Regular cardiac myocyte (primary cell): ENCODE measurements at places on chromosomes 4 and X. TPM values are rescaled to one million over a fixed set of nuclear protein-coding genes. Genes with fewer than 3 reads are reported as not detected.

Gene PPEF2
- total RNA-seq = 0.19 TPM in 1 of 2 replicates, not detected in the other

Gene DCUN1D4
- 41.6 and 48.5 TPM in 2 replicates for total RNA-seq

Gene ABRAXAS1
- 9.2 and 14.1 TPM in 2 replicates for total RNA-seq

Gene ARMCX5
- 11.5 and 17.5 TPM in 2 replicates for total RNA-seq

Gene SLC6A14
- total RNA-seq = not detected in 2 replicates

Gene CLDN22
- not detected in 2 replicates for total RNA-seq

Gene COX7B2
- not detected in 2 replicates for total RNA-seq

Gene CHRNA9
- not detected in 2 replicates for total RNA-seq

Gene ZMAT1
- 0.38 and 2.0 TPM in 2 replicates for total RNA-seq

Gene SPIN2A
- total RNA-seq = 0.28 and 0.38 TPM in 2 replicates

Gene SPANXA2
- total RNA-seq = not detected in 2 replicates

Gene FGB
- total RNA-seq = not detected in 2 replicates

Gene SYTL5
- 0.58 and 1.4 TPM in 2 replicates for total RNA-seq

Gene CLDN2
- total RNA-seq = under 0.01 TPM in 2 replicates

Gene TMEM31
- not detected in 2 replicates for total RNA-seq

Gene DSPP
- not detected in 2 replicates for total RNA-seq

Gene EXOC1
- 39.9 and 50.7 TPM in 2 replicates for total RNA-seq

Gene ZAR1
- total RNA-seq = not detected in 2 replicates

Gene HTN1
- total RNA-seq = not detected in 2 replicates

Gene SLC10A6
- not detected in 2 replicates for total RNA-seq
